Nasal cavity respiratory epithelium epithelial cell of viscerocranial mucosa (primary cell): ENCODE measurements at places on chromosomes 7 and 10. TPM values are rescaled to one million over a fixed set of nuclear protein-coding genes. Genes with fewer than 3 reads are reported as not detected.

HOXA4 gene
- not detected in 2 replicates for total RNA-seq

NUDCD3 gene
- total RNA-seq, result 62.2 and 186 TPM in 2 replicates

CAMK1D gene
- total RNA-seq, result 1.0 and 16.0 TPM in 2 replicates

CLRN3 gene
- total RNA-seq, result not detected in 2 replicates

ZNF316 gene
- total RNA-seq, result 16.1 and 30.9 TPM in 2 replicates

MSMB gene
- total RNA-seq, result 0.34 and 21.0 TPM in 2 replicates

TMEM270 gene
- not detected in 2 replicates for total RNA-seq

FKBP6 gene
- not detected in 2 replicates for total RNA-seq

TUBB8 gene
- total RNA-seq, result not detected in 2 replicates

HMX2 gene
- not detected in 2 replicates for total RNA-seq

PTN gene
- under 0.01 and 0.07 TPM in 2 replicates for total RNA-seq

CREB5 gene
- 6.5 and 7.8 TPM in 2 replicates for total RNA-seq

FAM221A gene
- total RNA-seq, result 2.1 and 4.4 TPM in 2 replicates

PRPS1L1 gene
- total RNA-seq, result not detected in 2 replicates

SUN3 gene
- 1.4 TPM in 1 of 2 replicates, not detected in the other for total RNA-seq

SFMBT2 gene
- total RNA-seq, result under 0.01 and 0.07 TPM in 2 replicates

CTBP2 gene
- 110 and 190 TPM in 2 replicates for total RNA-seq

TRPV6 gene
- total RNA-seq, result 0.14 TPM in 1 of 2 replicates, not detected in the other

ANXA11 gene
- total RNA-seq, result 22.6 and 54.8 TPM in 2 replicates

KCNH2 gene
- under 0.01 and 0.14 TPM in 2 replicates for total RNA-seq

MPLKIP gene
- total RNA-seq, result 25.3 and 31.4 TPM in 2 replicates

CDK14 gene
- 3.1 and 19.5 TPM in 2 replicates for total RNA-seq

GSTO2 gene
- 6.5 and 18.8 TPM in 2 replicates for total RNA-seq
